ENCODE measurements at places on chromosomes 5 and 9.

GRCh38 chr9:96327694-96328352 is 25.8 kb upstream of the HSD17B3 start:
- peak; percentile 26 for DNase-seq

DNA sequence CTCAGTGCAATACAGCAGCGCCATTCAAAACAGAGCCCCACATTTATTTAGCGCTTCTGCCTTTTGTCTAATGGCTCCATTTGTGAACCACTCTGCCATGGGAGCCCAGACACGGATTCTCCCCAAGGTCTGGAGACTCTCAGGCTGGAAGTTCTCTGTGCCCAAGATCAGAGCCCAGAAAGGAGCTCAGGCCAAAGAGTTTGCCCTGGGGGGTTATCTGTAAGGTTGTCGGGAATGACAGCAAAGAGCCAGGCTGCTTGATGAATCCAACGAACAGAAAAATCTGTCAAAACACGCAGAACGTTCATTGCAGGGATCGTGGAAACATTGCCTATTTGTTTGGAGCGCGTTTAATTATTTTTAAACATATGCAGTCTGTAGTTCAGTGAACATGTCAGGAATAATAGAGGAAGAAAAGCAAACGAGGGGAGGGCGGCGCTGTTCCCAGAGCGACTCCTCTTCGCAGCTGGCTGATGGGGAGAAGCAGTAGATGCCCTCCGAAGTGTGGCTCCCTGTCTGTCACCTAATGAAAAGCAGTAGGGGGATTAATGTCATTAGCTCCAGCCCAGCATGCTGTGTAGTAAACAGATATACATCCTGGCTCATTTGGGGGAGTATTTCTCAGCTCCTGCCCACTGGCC is 464.9 kb upstream of the MPDZ start:
- no peak for DNase-seq

- no peak for DNase-seq
Observed at GRCh38 chr5:114265432-114266060, 96.3 kb upstream of the KCNN2 start.

GRCh38 chr5:150608991-150609390 is 31.5 kb upstream of the SYNPO start:
- no peak for DNase-seq

DNA sequence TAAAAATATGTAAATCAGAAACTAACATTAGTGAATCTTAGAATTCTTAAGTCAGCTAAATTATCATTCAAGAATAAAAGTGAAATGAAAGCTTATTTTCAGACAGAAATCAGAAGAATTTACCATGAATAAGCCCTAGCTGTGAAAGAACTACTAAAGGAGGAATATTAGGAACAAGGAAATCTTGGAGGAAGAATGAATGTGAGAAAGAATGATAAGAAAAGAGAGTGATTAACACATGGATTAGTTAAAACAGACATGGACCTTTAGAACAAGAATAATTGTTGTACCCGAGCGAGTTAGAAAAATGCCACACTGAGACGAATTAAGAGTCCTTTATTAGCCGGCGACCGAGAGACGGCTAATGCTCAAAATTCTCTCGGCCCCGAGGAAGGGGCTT is 24.1 kb upstream of the RHOBTB3 start:
- no peak for DNase-seq

DNA sequence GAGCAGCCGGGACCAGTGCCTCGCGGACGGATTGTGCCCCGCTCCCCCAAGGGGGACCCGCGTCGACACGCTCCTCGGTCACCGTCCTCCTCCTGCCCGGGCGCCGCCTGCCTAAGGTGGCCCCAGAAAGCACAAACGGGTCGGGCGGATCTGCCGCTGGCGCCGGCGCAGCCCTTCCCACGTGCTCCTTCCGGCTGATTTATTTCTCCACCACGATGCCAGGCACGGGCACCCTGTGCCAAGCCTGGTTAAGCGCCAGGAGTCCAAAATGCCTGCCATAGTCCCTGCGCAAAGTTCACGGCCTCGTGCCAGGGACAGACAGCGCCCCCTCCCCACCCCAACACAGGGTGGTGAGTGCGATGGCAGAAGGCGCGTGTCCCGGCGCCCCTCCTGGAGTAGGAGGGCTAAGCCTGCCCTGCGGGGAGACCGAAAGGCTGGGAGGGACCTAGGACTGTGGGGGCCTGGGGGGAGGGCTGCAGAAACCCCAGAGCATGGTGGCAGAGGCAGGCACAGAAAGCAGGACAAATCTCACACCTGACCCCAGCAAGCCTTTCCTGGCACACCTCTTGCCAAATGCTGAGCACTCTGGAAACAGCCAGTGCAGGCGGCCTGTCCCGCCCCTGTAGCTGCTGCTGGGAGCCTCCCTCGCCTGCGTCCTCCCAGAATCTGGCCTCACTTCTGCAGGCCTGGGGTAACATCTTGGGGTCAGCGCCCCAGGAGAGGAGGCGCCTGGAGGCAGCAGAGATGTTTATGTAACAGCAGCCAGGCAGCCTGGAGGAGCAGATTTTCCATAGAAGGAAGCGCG is 1.1 kb upstream of the NOTCH1 start:
- DNase-seq = peak; percentile 54

GRCh38 chr5:140694276-140694675 is 3.0 kb downstream of the HARS2 start:
- DNase-seq = no peak
